Cortex of kidney (tissue), 1 donor: ENCODE measurements at places on chromosomes 13 and 19.

- no peak for DNase-seq
These were observed 37.0 kb upstream of the FARP1 start for GRCh38 chr13:98105929-98106336.

DNA sequence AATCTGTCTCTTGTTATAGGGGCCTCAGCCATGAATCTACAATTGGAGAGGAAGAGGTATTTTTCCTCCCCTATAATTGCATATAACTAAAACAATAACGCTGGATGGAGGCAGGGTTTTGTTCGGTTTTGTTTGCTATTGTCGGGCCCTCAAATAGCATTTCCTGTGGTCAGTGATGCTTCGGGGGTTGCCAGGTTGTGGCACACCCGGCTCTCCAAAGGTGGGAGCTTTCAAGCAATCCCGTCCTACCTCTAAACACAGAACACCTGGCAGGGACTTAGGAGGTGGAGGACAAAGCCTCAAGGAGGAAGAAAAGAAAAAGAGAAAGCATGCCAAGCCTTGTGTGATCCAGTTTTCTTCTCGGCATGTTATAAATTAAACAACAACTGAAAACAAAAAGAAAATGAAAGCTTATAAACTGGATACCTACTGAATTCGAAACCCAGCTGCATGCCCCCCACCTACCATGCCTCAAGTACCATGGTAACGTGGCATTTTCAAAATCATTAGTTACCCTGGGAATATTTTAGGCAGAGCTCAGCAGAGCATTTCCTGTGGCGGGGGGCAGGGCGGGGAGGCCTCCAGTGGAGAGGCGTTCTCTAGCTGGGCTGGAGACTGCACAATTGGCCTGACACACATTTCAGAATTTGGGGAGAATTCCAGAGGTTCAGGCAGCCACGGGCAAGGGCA, 213.8 kb downstream of the DCLK1 start:
- no peak for DNase-seq

- DNase-seq: no peak
These were observed 130.0 kb downstream of the SIPA1L3 start for GRCh38 chr19:38036707-38037611.

DNA sequence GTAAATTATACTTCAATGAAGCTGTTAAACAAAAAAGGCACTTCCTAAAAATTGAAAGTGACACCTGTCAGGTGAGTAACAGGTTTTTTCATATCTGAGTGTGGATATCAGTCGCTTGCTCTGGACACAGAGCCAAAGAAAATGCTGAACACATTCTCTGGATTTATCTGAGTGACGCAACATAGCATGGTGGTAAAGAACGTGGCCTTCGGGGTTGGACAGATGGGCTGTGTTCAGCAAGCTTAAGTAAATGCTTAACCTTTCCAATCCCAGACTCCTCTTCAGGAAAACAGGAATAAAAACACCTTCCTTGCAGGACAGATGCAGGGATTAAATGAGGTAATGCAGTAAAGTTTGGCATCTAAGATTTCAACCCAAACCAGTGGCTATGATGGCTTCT, 132.0 kb downstream of the FOXO1 start:
- DNase-seq: no peak

- DNase-seq: no peak
These were observed 70.8 kb upstream of the GPR12 start for GRCh38 chr13:26831336-26831908.

- DNase-seq: no peak
These were observed 13.8 kb downstream of the HRC start for GRCh38 chr19:49141352-49141751.

DNA sequence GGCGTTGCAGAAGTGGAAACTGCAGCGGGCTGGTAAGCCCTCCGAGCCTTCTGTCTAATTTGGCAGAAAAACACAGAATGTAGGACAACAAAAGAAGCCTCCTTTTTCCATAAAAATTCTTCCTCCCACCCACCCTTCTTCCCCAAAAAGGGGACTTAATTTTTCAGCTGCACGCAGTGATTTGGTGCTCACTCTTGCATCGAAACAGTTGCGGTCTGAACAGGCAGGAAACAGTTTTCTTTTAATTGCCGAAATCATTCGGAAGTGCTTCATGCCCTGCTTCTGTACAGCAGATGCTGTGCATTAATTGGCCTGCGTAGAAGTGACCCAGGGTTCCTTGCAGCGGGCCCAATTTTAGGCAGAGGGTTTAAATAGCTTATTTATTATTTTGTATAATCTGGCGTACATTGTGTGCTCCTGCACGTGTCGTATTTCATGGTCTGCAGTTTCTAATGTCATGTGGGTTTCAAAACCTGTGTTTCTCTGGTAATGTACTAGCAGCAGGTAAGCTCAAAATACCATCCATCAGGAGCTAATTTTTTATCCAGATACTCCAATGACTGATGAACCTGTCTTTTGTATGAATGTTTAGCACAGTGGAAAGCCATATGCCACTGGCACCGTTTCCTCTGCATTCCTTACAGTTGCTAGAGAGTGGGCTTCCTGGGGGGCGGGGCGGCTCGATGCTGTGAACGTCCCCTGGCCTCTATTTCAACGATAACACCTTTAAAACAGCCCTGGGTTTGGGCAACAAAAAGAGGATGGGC, 66.6 kb downstream of the GGACT start:
- no peak for DNase-seq

- no peak for DNase-seq
These were observed 47.2 kb upstream of the ZNF737 start for GRCh38 chr19:20612711-20613316.

DNA sequence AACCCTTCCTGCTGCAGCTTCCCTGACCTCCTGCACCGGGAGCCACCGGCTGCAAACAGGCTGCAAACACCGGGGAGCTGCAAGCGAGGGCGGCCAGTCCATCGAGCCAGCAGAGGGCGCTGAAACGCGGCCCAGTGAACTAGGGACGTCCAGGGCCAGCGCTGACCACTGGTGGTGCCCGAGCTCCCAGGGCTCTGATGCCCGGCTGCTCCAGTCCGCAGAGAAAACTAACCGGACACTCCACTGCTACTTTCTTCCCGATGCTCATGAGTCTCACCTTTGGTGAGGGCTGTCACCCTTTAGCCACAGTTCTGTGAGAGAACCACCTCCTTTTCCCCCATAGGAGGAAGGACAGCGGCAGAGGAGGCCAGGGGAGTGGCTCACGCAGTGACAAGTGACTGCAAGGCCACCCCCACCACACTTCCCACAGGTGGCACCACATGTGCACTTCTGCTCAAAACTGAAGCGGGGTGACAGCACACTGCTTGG, 82.8 kb upstream of the MTIF3 start:
- DNase-seq: no peak

DNA sequence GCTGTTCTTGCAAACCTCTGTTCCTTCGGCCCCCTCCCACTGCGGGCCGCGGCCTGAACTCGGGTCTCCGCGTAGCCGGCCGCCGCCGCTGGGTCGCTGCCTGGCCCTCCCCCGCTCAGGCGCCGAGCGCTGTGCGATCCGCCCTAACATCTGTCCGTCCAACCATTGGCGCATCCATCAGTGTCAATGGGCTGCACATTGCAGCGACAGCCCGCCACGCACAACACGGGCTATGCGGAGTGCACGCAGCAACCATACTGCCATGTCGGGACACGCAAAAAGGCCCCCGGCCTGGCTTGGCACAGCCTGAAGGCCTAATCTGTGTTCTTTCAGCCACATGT, 2.6 kb upstream of the TSHZ3 start:
- DNase-seq: no peak

GRCh38 chr13:38879278-38879677, 111.4 kb downstream of the STOML3 start:
- no peak for DNase-seq
